ENCODE measurements at places on chromosomes 13 and 19.

- no peak for DNase-seq
Observed at GRCh38 chr19:46431824-46432223, 3.1 kb upstream of the PNMA8C start.

DNA sequence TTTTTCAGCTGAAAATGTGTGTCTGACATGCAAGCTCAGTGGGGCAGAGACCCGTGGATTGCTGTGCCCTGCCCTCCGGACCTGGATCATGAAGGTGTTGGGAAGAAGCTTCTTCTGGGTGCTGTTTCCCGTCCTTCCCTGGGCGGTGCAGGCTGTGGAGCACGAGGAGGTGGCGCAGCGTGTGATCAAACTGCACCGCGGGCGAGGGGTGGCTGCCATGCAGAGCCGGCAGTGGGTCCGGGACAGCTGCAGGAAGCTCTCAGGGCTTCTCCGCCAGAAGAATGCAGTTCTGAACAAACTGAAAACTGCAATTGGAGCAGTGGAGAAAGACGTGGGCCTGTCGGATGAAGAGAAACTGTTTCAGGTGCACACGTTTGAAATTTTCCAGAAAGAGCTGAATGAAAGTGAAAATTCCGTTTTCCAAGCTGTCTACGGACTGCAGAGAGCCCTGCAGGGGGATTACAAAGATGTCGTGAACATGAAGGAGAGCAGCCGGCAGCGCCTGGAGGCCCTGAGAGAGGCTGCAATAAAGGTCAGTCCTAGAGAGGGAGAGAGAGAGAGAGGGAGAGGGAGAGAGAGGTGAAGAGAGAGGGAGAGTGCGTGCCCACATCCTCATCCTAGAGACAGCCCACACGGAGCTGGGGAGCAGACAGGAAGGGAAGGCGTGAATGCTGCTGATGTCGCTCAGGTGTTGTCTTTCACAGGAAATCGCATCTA lies 5.1 kb upstream of the DCUN1D2 start:
- no peak for DNase-seq

- DNase-seq: peak; percentile 3
Observed at GRCh38 chr13:40060296-40061007, 405.0 kb downstream of the COG6 start.

DNA sequence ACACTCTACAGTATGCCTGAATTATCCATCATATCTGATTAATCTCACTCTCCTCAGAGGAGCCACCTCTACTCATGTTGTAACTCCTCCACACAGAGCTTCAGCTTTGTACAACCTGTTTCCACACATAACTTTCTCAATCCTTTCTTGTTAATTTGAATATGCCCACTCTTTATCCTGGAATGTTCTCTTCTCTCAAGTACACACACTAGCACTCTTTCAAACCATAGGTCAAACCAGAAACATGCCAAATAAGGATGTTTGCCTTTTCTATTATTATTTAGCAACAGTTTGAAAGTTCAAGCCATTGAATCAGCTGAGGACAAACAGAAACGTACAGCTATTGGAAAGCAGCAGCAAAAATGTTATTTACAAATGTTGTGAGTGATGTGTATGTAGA lies 110.3 kb downstream of the MIPEP start:
- no peak for DNase-seq

DNA sequence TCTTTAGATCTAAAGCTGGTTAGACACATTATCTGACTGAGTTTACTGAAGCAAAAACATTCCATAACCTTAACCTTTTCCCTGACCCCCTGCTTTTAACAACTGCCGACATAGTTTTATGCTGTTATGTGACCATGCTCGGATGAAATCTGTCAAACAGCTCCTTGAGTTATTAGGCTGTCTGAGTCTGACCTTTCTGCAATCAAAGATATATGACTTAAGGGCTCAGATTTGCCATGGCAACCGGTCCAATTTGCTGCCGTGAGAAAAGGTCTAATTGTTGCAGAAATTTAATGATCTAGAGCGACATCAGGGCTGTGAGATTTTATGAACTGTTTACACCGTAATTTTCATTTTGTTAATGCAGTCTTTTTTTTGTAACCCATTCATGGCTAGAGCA lies 61.8 kb downstream of the URI1 start:
- DNase-seq: no peak

DNA sequence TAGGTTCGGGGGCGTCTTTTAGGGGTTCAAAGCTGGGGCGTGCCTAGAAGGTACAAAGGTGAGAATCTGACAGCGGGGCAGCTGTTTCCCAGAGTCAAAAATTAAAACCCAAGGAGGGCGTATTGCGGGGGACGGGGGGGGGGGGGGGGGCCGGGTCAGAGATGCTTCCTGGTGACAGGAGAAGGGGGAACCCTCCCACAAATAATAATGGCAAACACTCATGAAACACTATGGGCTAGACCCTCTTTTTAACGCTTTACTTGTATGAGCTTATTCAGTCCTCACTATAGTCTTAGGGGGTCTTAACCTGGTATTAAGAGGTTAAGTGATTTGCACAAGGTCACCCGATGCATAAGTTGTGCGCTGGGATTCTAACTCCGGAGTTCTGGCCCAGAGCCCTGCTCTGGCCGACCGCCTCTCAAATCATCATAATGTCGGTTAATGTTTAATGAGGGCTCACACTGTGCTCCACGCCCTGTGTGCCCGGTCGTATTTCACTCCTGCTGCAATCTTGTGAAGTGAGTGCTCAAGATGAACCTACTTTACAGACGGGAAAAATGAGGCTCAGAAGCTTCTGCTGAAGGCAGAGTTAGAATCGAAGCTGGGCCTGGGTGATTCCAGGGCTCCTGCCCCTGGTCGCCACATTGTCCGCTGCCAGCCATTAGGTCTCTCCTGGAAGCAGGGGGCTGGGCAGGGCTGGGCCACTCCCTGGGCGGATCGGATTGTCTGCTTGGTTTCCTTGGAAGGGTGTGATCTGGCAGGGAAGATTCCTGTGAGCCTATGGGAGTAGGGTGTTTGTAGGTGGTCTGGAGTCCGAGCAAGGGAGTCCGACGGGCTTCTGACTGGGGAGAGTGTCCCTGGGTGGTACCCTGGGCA lies 964 bp downstream of the PAK4 start:
- DNase-seq: no peak

- DNase-seq: no peak
Observed at GRCh38 chr13:21232599-21232998, 56.1 kb downstream of the MRPL57 start.

DNA sequence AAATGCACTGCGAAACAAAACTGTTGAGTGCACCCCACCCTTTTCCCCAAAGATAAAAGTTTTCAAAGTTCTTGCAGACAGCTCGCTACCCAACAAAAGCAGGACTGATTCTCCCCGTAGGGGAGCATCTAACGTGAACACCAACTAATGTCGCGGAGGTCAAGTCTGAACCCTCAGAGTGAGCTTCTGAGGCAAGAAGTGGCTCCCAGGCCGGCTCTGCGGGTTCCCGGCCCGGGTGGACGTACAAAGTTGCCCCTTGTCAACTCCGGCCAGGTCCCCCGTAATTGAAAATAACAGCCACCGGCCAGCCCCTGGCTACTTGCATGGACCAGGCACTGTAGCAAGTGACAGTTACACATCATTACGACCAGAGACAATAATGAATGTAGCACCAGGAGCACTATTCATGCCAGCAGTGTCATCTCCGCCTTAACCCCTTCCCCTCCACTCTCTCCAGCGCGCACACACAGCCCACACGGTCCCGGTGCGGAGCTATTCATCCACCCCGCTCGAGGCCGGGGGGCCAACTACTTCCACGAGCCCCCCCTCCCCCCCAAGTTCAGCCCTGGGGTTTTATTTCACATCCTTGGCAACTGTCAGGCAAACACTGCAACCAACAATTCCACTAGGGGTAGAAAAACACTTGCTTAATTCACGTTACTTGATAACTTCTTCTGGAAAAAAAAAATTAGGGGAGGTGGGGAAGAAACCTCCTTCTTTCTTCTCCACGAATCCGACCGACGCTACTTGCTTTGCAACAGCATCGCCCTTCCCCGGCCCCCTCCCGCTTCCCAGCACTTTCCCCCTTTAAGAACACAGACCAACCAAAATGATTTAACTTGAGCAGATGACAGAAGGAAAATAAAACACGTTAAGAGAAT lies 1.2 kb downstream of the KLF12 start:
- peak; percentile 25 for DNase-seq

DNA sequence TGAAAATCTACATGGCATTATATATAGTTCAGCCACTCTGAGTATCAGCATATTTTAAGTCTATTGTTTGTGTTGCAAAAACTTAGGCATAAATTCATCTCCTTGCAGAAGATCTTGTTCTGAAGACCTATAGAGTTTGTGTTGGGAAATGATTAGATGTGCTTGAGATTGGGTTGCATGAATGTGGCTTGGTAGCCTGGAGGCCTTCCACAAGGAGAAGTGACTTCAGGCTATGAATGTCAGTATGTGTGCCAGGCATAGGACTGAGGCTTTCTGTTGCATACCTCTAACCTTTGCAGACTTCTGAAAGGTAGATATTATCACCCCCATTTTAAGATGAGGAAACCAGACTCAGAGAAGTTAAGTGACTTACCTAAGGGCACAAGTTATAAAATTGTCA lies 188.6 kb downstream of the OLFM4 start:
- no peak for DNase-seq

- DNase-seq: peak; percentile 61
Observed at GRCh38 chr19:12867120-12868099, 13.8 kb downstream of the DNASE2 start.

DNA sequence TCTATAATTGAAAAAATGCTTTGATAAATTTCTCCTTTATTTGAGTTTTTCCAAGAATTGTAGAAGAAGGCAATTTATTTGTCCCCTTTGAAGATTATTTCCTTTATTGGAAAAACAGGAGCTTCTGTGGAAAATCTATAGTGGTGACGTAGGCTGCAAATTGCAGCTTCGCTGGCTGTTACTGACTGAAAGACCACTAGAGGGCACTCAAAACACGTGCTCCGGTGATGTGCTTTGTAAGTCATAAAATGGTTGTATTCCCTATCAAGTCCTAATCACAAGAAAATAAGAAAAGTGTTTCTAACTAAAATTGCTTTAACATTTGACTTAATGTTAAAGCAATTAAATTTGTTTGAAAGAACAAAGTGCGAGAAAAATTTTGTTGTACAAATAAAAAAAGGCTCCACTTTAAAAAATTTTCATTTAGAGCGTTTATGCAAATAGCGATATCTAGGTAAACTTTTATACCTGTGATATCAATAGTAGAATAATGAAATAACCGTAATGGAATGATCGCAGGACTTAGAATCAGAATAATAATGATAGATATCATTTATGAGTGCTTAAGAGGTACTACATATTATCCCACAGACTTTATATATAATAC lies 638.2 kb upstream of the SPRY2 start:
- no peak for DNase-seq

DNA sequence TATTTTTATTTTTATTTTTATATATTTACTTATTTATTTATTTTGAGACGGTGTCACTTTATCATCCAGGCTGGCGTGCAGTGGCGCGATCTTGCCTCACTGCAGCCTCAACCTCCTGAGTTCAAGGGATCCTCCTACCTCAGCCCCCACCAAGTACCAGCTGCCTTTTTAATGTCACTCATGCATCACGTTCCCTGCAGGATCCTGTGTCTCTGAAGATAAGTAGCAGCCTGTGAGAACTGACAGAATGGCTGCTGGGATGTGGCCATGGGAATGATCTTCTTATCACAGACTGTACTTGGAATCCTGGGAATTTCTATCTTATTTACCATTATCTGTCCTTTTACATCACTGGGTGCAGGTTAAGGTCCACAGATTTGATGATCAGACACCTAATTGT lies 9.2 kb upstream of the ZNF761 start:
- no peak for DNase-seq

DNA sequence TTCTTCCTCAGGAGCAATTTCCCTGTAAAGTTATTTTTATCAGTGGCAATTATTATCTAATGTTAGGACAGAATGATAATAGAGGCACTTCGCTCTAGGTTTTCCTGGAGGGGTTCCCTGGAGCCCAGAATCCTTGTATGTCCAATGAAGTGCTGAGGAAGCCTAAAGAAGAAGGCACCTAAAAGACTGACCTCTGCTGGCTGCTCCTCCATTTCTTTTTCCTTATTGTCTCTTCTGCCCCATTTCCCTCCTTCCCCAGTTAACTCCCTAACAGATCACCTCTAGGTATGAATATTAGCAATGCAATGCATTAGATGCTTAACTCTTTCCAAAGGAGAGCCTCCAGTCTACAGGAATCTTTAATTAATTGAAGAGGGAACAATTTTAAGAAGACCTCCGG lies 985.4 kb downstream of the DIAPH3 start:
- no peak for DNase-seq

DNA sequence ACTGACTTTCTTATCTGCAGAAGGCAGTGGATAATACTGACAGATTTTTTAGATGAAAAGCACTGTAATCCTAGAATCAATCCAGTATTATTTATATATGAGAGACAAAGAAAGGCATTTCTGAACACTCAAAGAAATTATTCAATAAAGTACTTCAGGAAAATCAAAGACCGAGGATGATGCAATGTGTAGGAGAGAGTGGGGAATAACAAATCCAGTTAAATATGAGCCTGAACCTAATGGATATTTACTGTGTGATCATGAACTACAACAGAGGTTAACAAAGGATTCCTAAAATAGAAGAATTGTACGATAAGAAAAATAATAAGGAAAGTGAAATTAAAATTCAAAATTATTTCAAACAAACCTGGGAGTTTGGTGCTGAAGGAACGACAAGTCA lies 69.3 kb downstream of the ANKRD10 start:
- DNase-seq: no peak

DNA sequence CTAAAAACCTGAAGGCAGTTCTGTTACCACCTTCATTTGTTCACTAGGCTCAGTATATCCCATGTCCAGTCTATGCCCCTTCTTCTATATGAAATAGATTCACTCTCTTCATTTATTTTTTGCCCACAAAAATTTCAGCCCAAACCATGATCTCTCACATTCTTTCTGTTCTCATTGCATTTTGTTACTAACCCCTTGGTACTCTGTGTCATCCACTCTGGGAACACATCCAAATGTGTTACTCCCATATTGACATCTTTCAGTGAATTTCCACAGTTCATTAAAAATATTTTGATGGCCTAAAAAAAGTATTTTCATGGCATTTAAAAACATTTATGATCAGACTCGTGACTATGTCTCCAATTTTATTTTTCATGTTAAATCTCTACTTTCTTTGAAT lies 378.9 kb downstream of the SLITRK1 start:
- no peak for DNase-seq

DNA sequence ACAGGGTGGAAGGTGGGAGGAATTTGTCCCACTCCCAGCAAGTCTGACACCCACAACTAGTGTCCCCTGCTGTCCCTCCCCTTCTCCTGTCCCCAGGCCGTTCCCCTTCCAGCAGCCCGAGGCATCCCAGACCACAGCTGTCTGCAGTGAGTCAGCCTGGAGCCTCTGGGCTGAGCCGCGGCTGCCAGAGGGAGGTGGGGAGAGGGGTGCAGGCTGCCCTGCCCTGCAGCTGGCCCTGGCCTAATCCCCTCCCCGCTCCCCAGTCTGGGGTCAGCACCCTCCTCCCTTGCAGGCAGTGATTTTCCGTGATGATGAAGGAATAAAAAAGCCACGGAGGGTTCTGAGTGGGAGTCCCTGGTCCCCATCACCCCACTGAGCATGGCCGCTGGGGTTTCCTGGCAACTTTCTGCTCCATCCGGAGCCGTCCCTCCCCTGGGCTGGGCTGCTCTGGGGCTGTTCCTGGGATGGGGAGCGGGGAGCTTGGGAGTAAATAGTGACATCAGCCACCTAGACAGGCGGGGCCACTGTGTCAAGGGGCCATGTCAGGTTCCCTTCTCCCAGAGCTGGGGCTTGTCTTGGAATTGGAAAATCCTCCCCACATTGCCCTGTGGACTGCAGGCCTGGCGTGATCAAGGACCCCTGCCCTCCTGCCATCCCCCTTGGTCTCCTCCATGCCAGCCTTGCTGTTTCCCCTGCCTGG lies 16.8 kb downstream of the SPC24 start:
- DNase-seq: no peak
